Stimulated activated CD8-positive, alpha-beta memory T cell treated with anti-CD3 and anti-CD28 coated beads, Interleukin-2, amount 100 ng/mL, for 48 hours (primary cell): ENCODE measurements at places on chromosomes 1 and 21.

- DNase-seq: no peak
Measured at GRCh38 chr21:25029580-25029979, 577.7 kb downstream of the MRPL39 start.

GRCh38 chr1:31364561-31365250 lies 8.2 kb downstream of the FABP3 start:
- DNase-seq: no peak

GRCh38 chr1:30545365-30545764 lies 178.0 kb downstream of the MATN1 start:
- no peak for DNase-seq

GRCh38 chr1:241677201-241677600 lies 25.1 kb downstream of the WDR64 start:
- no peak for DNase-seq

DNA sequence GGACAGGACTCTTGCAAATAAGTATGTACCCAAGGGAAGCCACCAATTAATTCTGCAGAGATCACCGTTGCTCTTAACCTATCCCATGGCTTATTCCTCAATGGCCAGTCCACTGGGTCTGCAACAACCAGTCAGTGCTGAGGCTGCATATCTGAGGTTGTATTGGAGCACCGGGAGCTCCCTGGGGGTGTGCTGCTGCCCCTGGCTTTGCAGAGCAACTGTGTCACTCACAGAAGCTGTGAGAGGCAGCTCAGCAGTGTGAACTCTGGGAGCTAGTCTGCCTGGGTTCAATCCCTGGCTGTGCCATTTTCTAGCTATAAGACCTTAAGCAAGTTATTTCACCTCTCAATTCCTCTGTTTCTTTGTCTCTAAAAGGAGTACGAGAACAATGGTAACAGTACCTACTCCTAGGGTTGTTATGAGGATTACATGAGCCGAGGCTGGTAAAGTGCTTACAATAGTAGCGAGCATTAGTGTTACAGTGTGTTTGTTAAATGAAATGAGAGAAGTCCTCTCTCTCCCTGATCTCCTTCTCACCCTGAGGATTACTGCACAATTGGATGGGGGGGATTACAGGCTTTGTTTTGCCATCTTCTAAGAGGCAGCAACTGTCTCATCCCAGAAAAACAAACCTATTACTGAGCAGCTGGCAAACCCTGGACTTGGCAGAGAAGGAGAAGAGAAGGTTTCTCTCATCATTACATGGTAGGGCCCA lies 3.6 kb downstream of the RXRG start:
- no peak for DNase-seq

DNA sequence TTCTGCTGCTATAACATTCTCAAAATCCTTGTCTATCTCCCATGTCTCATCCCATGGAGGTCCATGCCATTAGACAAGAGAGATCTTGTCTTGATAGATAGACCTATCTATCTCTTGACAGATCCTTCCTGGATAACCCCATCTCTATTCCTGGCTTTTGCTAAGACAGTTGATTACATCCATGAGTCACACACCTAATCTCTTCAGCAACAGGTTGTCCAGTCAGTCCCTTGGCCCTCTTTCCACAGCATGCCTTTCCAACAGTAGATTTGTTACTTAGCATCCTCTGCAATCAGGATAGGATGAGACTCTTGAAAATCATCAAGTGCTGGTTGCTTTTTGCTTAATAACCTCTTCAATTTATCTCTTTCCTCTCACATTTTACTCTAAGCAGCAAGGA lies 46.6 kb downstream of the TRMT1L start:
- no peak for DNase-seq

GRCh38 chr1:183600634-183601033 lies 10.4 kb upstream of the NCF2 start:
- DNase-seq: no peak

DNA sequence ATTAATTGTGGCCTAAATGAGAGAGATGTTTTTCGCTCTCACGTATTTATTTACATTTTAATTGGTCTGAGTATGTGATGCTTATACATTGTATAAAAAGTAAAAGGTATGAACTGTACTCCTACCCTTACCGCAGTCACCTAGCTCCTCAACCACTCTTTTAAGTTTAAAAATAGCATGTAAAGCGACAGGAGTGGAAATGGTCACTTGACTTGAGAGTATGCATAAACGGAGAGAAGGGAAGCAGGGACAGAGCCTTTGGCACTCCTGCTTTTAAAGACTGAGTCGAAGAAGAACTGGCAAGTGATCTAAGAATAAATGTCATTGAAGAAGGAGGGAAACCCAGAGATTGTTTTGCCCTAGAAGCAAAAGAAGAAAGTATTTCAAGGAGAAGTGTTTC lies 11.5 kb upstream of the DDX59 start:
- DNase-seq: no peak

GRCh38 chr1:181987334-181987895 lies 74.1 kb downstream of the ZNF648 start:
- no peak for DNase-seq

GRCh38 chr1:17273096-17273495 lies 24.2 kb downstream of the PADI3 start:
- no peak for DNase-seq

GRCh38 chr1:224357626-224358124 lies 996 bp downstream of the CNIH4 start:
- no peak for DNase-seq

- DNase-seq: no peak
Measured at GRCh38 chr1:99236756-99237155, 27.5 kb upstream of the PLPPR4 start.

DNA sequence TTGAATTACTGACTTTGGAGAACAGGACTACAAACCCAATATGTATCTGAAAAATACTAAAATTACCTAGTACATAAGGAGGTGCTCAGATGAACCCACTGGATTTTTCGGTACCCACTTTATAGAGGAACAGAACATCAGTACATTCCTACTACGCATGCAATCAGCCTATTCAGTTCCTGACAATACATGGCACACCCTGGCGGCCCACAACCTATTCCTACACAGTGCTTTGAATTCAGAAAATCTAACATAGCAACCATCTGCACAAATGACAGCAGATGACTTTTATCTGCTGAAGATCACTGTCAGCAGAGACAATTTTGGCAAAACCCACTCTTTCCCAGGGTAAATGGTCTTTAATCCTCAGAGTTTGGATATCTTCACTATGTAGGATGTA lies 257.1 kb upstream of the GREM2 start:
- DNase-seq: no peak

DNA sequence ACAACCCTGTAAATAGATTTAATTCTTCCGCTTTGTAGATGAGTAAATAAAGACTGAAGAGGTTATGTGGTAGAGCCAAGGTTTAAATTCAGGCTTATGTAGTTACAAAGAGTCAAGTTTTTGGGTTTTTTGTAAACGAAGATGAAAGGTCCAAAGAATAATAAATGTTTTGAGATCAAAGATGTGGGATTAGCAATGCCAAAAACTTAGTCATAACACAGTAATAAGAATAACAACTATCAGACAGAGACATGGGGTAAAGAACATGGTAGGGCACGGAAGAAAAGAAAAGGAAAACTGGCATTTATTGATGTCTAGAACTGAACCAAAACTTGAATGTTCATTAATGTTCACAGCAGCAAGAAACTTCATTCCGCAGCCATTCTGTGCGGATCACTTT lies 42.9 kb downstream of the EXTL2 start:
- DNase-seq: no peak

- DNase-seq: no peak
Measured at GRCh38 chr1:110130989-110131388, 18.7 kb downstream of the UBL4B start.

- DNase-seq: no peak
Measured at GRCh38 chr1:64490213-64490818, 20.4 kb downstream of the CACHD1 start.

GRCh38 chr1:77200806-77201205 lies 18.4 kb downstream of the PIGK start:
- no peak for DNase-seq

- no peak for DNase-seq
Measured at GRCh38 chr1:82979593-82980236, 1019.2 kb downstream of the TTLL7 start.

- no peak for DNase-seq
Measured at GRCh38 chr1:77016386-77016985, 149.2 kb downstream of the ST6GALNAC5 start.

DNA sequence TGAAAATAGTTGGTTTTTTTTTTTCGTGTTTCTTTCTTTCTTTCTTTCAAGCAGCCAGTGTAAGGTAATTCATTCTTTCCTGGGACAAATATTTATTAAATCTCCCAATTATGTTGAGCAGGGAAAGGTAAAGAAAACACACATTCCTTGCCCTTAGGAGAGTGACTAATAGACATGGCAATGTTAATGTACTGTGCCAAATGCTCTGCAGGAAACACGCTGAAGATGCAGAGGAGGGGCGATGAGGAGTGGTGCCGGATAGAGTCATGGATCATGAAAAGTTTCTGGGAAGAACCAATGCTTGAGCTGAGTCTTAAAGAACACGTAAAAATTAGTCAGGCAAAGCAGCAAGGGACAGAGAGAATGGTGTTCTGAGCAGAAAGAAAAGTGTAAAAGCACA lies 199.2 kb downstream of the DNM3 start:
- DNase-seq: no peak

DNA sequence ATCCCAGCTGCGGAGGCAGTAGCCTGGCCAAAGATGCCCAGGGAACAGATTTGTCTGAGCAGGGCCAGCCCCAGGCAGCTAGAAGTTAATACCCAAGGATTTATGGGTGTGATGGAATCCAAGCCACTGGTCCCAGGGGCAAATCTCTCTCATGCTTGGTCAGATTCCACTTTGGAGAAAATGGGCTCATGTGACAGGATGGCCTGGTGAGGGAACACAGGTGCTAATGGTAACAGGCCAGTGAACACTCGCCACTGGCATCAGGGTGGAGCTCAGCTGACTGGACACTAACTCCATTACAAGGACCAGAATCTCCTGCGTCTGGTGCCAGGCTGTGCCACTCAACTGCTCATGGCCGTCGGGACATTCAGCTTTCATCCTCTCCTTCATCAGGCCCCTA lies 12.0 kb downstream of the MDM4 start:
- no peak for DNase-seq

- no peak for DNase-seq
Measured at GRCh38 chr1:85259912-85260274, 431 bp upstream of the C1orf52 start.

GRCh38 chr1:180232521-180233043 lies 2.5 kb downstream of the LHX4 start:
- DNase-seq: no peak

DNA sequence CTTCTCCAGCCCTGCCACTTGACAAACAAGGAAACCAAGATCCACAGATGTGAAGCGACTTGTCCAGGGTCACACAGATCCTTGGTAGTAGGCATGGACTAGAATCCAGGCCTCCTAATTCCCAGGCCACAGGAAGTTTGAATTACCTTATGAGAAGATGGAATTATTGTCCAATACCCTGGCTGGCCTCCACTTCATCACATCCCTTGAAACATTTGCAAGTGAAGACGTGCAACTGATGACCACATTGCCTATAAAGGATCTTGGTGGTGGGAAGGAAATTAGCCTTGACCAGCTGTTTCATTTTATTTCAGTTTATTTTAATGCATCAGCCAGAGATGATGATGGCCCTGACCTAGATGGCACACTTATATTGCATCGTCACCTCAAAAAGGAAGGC lies 165.8 kb upstream of the CAMK1G start:
- DNase-seq: no peak

DNA sequence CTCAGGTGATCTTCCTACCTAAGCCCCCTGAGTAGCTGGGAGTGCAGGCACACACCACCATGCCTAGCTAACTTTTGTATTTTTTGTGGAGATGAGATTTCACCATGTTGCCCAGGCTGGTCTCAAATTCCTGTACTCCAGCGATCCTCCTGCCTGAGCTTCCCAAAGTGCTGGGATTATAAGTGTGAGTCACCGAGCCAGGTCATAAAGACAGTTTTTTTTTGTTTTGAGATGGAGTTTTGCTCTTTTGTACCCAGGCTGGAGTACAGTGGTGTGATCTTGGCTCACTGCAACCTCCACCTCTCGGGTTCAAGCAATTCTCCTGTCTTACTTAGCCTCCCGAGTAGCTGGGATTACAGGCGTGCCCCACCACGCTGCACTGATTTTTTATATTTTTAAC lies 42.1 kb downstream of the KIF1B start:
- DNase-seq: no peak

- no peak for DNase-seq
Measured at GRCh38 chr1:172883844-172884243, 166.9 kb downstream of the TNFSF18 start.

DNA sequence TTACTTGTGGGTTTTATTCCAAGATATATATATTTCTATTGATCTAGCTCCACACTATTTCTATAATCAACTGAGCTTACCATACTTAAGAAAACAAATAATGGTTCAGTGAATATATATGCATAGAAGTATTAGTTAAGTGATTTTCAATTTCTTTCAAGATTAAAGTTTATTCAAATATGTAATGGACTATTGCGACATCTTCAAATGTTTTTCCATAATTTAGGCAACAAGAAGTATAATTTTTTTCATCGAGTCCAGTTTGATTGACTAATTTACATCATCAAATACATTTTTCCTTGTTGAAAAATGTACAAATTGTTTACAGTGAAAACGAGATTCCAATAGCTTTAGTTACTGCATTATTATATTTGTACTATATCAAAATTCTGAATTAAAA lies 528.6 kb downstream of the PTPRC start:
- DNase-seq: no peak

GRCh38 chr1:150764617-150765101 lies 919 bp downstream of the CTSS start:
- no peak for DNase-seq
